ENCODE measurements at places on chromosomes 5 and 9.

DNA sequence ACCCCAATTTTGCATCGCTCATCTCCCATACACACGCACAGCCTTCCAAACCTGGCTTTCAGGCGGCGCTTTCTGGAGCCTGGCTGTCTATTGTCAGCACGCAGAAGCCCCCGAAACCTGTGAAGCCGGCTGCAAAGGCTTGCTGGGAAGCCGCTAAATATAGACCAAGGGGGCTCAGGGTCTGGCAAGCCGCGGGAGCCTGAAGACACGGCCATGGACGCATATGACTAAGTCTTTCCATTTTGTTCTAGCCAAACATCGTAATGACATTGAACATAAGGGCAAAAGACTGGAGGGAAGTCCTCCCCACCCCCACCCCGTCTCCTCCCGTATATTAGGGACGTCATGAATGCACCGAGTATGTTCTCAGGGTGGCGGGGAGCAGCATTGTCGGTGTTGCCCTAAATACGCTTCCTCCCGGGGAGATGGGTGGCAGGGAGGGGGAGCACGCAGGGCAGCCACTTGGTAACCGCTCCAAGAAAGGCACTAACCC lies 1.1 kb downstream of the CTNND2 start:
- no peak for DNase-seq

GRCh38 chr5:149632311-149633251 lies 51.3 kb downstream of the ARHGEF37 start:
- no peak for DNase-seq

GRCh38 chr9:91147079-91147708 lies 214.5 kb downstream of the AUH start:
- DNase-seq: no peak

DNA sequence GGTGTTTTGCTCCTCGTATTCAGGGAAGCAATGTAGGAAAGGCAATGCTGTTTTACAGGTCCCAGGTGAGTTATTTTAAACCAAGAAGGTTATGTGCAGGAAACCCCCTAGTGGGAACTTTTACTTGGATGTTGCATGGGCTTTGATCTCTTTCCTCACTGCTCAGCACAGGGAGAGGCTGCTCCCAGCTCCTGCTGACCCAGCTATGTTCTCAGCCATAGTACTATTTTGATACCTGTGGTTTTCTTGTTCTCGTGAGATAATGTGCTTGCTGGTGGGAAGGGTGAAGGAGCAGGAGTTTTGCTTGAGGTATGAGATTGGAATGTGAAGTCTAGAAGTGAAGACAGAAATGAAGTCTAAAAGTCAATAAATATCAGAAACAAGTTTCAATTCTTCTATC lies 265.6 kb upstream of the FBXL7 start:
- no peak for DNase-seq

DNA sequence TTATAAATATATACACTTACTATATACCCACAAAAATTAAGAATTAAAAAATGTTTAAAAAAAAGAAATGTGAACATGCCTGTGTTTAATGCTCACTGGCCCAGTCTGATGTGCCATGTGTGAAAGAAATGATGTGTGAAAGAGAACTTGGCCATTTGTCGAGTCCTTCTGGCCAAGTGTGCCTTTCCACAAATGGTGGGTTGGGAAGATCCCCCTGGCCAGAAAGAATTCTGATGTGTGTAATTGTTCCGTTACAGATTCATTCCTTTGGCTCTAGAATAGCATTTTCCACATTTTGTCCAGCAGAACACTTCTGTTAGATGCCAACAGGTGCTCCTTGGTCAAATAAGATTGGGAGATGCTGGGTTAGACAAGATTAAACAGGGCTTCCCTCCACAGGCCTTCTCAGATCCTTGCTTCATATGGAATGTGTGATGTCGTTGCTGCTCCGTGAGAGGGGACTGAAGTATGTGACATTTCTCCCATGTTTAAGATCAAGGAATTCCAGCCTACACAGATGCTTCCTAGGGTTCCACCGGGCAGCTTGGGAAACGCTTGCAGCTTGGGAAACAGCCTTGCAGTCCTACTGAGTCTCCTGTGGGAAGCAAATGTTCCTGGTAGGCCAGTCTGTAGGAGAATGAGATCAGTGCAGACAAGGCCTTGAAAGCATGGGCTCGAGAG lies 32.1 kb downstream of the GDNF start:
- no peak for DNase-seq

DNA sequence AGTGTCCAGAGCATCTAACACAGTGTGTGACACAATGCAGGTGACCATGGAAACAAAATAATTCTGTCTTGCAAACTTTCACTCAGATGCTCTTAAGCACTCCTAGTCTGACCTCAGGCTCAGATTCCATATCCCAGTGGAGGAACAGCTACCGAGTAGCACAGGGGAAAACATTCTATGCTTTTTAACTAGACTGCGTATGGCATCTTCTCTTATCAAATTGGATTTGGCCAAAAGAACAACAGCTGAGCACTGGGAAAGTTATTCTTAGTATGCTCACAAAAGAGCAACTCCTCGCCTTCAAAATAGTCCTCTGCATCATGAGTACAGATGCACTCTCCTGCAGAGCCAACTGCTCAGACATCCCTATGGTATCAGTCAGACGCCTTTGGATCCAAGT lies 528.2 kb upstream of the DAP start:
- DNase-seq: no peak
